NCI-H2029 treated with DMSO at 0.1 percent for 48 hours (cell line): ENCODE measurements at places on chromosomes 7 and 10.

GRCh38 chr7:19117091-19117869 lies at the start of gene TWIST1:
TWIST1 (minus strand) TSS chr7:19117636; CDS start chr7:19117321, 315 bp downstream.
- DNase-seq: no peak

GRCh38 chr10:86632009-86632800 lies 22.1 kb upstream of the OPN4 start:
- DNase-seq: no peak

DNA sequence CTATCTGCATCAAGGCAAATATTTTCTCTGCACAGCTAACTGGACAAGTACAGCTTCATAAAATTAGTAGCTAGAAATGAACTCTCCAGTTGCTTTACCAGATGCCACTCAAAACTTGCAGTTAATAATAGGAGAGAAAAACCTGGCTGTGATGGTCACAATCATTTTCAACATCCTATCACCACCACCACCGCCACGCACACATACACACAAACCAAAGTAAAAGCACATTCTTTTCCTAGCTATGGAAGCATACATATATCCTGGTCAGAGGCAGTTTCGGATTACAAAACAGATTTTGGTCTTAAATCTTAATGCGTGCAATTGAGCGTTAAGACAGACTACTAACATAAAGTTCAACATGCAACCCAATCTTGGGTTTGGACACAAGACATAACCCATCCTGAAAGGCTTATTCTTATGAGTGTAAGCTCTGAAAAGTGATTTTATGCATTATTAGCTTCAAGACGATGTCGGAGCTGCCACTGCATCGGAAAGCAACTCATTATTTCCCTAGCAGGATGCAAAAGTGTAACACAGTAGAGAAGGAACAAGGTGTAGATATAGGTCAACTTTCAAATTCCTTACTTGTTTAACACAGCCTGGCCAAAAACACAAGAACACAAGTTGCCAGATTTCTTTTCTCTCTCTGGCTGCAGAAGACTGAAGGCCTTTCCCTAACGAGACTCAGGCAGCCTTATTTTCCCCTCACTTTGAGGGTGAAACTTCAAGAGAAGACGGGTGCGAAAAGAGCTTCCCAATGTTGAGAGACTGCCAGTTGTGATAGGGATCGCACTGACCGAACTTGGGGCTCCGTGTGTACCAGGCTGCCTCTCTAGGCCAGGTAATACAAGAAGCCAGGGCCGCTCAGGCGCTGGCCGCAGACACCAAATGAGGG lies 1.2 kb downstream of the CACUL1 start:
- no peak for DNase-seq

GRCh38 chr10:131109726-131110125 lies 201.8 kb downstream of the TCERG1L start:
- no peak for DNase-seq

DNA sequence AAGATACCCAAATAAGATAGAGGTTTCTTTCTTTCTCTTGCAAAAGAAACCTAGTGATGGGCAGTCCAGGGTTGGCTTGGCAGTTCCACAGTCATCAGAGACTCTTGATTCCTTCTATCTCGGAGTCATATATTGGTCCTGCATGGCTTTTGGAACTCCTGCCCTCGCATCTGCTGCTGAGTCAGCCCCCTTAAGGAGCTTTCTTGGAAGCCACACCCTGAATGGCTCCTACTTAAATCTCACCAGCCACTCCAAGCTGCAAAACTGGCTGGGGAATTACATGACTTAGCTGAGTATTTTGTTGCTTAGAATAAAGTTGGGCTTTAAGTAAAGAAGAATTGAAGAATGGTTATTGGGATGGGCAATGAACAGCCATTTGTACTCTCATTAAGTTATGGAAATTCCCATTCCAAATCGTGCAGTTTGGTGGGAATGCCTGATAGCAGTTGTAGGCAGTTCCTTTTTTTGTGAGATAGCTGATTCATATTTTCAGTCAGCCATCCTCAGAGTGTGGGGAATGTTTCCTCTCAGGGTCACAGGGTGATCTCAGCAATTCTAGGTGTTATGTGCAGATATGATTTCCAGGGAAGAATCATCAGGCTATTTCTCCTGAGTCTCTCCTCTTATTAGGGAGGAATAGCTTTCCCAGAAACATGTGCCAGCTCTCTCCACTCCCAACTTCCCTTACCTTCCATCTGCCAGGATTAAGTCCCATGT lies 209.9 kb downstream of the BBS9 start:
- no peak for DNase-seq
